Stimulated activated CD4-positive, alpha-beta T cell treated with anti-CD3 and anti-CD28 coated beads, Interleukin-1b, Interleukin-23, amount 100 ng/mL, for 1 hour (primary cell): ENCODE measurements at places on chromosomes 1 and 21.

DNA sequence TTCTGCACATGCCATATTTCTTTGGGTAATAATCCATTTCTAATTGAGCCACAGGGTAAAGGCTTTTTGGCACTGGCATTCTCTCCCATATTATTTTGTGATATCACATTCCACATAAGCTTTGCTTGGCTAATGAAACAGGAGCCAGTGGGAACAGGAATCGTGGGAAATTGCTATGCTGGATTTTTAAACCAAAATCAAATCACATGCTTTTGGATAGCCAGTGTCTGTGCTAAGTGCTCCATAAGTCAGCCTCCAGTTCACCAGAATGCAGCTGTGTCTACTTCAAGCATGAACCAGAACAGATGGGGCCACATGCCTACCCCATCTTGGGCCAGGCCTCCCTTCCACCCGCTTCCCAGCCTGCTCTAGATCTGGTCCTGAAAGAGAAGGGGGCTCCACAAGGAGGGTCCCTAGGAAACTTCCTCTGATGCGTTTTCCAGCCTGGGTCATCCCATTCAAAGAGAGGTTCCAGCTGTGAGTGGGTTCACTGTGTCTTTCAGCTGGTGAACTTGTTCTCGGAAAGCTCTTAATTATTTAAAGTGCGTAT is 131.2 kb upstream of the COA6 start:
- no peak for DNase-seq

GRCh38 chr1:169250022-169250421 is 117.6 kb downstream of the NME7 start:
- no peak for DNase-seq

GRCh38 chr21:41877901-41878830 is 978 bp downstream of the PRDM15 start:
- no peak for DNase-seq

DNA sequence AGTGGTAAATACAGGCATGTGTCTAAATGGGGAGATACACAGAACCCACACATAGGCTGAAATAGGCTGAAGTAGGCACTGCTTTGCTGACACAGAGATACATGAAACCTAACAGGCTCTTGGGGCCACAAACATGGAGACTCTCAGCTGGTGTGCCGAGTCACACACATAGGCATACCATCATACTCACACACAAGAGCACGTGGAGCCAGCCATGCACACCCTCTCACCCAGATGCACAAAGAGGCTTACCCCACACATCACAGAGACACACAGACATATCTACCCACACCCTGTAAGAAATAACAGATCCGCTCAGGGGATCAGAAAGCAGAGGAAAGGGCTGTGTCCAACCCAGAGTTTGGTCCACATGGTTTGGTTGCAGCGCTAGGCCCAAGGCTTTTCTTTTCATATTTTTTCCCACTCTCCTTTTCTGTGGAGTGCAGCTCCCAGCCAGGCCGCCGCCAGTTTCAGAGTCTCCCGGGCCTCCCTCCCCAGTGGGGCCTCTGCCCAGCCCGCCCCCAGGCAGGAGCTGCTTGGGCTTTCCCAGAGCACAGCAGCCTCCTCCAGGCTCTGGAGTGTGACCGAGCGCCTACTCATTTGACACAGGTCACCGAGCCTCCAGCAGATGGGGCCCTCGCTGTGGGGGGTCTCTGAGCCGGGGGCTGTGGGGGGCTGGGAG is 3.9 kb upstream of the POU3F1 start:
- DNase-seq = no peak

DNA sequence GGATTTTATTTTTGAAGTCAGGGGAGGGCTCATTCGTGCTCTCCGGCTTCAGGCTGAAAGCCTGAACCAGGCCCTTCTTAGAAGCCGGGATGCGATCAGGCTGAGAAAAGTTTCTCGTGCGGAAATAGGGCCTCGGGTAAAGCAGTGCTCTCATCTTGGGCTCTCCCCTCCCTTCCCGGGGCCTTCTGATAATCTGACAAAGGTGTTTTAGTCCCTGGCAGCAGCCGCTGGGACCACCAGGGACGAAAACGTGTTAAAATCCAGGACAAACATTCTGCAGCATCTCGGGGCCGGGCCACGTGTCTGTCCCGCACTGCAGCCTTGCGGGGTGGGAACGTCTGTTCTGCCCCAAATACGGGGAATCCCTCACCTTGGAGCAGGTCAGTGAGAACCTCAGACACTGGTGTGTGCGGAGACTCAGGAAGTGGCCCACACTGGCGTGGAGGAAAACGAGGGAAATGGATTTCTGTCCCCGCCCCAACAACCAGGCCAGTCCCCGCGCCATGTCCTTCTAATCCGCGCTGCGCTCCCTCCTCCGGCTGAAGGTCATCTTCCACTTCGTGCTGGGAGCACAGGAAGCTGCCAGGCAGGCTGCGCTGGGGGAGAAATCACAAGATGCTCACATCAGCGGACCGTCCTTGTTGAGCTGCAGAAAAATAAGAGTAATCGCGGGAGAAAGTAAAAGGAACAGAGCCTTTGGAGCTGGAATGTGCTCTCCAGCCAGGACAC is 16.6 kb upstream of the AJAP1 start:
- no peak for DNase-seq

GRCh38 chr1:203368624-203369451 is 17.9 kb upstream of the FMOD start:
- DNase-seq = no peak

- no peak for DNase-seq
Measured at GRCh38 chr1:240091614-240092300, at the start of gene FMN2. Gene FMN2 (plus strand): TSS chr1:240091883. CDS start chr1:240092110, 227 bp downstream.

GRCh38 chr1:167465018-167465417 is 53.3 kb downstream of the CD247 start:
- DNase-seq = no peak

GRCh38 chr21:26909972-26910371 is 56.9 kb downstream of the ADAMTS5 start:
- DNase-seq = no peak

GRCh38 chr1:53249706-53250105 is 11.4 kb upstream of the MAGOH start:
- no peak for DNase-seq

DNA sequence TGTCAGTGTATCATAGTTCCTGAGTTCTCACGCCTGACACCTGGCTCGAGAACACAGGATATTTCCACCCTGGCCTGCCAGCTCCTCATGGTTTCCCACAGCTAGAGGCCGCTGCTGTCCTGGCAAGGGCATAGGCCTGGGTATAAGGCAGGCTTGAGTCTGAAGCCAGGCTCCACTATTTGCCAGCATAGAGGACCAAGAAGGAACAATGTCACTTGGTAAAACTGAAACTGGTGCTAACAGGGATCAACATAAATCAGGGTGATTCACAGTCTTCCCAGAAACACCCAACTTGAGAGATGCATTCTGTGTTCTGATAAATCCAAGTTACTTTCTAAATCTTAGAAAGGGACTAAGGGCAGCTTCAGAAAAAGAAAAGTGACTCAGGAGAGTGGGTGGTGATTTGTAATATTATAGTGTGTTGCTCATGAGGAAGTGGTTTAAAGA is 6.9 kb upstream of the S100A2 start:
- no peak for DNase-seq

DNA sequence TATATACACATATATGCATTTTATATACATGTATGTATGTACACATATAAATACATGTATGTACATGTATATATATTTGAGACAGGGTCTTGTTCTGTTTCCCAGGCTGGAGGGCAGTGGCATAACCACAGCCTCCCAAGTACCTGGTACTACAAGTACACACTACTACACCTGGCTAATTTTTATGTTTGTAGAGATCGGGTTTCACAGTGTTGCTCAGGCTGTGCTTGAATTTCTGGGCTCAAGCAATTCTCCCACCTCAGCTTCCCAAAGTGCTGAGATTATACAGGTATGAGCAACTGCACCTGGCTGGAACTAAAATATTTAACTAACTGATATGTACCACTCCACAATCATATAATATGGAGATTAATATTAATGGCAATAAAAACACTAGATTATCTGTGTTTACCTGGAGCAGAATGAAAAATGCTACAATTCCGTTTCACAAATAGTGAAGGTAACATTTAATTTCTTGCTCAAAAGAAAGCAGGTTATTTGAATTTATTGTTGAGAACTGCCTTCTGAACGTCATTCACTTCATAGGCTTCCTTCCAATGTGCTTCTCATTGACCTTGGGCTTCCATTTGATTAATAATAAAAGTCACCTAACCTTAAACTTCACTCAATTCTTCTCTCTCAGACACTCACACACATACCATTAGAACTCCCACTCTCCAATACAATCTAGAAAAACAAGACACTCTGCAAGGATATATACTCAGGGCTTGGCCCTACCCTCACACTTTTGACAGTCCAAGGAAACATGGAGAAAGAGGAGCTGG is 57.0 kb downstream of the PTGER3 start:
- no peak for DNase-seq

DNA sequence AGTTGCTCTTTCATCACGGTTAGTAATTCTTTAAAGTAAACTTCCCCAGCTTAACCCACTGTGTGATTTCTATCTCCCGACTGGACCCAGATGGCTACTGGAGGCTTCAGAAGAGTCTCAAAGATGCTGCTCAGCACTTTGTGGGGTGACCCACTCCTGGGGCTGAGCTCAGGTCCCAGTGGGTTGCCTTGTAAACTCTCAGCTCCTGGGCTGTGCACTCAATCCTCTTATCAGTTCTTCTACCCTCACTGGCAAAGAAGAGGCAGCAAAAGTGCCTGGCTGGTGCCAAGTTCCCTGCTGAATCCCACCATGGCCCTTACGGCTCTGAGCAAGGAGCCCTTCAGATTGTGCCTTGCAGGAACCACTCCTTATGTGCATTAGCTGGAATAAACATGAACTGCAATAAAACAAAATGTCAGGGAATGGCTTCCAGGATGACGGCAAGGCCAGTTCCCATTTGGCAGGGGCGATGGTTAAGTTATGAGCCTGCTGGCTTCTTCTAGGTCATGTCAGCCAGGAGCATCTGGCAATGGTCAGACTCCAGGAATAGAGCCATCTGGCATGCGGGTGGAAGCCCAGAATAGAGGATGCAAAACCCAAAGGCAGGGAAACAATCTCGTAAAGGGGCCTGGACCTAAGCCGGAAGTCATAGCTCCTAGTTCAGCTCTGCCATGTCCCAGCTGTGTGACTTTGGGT is 6.8 kb downstream of the MYOC start:
- DNase-seq = no peak

GRCh38 chr1:10788592-10789006 is 7.8 kb downstream of the CASZ1 start:
- no peak for DNase-seq

- no peak for DNase-seq
Measured at GRCh38 chr1:182888736-182889531, 49.8 kb downstream of the DHX9 start.

DNA sequence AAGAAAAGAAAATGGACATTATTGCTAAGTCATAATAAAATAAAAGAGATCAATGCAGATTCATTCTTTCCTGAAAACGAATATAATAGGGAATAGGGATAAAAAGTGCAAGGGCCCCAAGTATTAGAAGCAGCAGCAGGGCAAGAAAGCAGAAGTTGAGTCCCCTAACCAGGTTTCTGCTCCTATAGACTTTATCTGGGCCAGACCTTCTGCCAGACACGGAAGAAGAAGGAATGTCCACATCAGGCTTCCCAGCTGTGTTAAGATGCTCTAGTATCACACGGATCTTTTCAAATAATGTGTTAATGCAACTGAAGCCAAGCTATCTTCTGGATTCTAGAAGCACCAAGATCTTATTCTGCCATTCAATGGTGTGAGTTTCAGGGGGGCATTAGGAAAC is 26.9 kb downstream of the CD244 start:
- no peak for DNase-seq

GRCh38 chr1:23417570-23417969 is 7.0 kb downstream of the TCEA3 start:
- no peak for DNase-seq

GRCh38 chr1:15214527-15214926 is 32.5 kb upstream of the FHAD1 start:
- no peak for DNase-seq

- DNase-seq = no peak
Measured at GRCh38 chr1:64038965-64039364, 164.5 kb upstream of the UBE2U start.

GRCh38 chr1:32336963-32337675 is 1.1 kb upstream of the MARCKSL1 start:
- DNase-seq = no peak

- DNase-seq = no peak
Measured at GRCh38 chr1:46400421-46400820, 6.3 kb downstream of the FAAH start.

GRCh38 chr1:178599745-178600144 is 86.8 kb downstream of the TEX35 start:
- DNase-seq = no peak

DNA sequence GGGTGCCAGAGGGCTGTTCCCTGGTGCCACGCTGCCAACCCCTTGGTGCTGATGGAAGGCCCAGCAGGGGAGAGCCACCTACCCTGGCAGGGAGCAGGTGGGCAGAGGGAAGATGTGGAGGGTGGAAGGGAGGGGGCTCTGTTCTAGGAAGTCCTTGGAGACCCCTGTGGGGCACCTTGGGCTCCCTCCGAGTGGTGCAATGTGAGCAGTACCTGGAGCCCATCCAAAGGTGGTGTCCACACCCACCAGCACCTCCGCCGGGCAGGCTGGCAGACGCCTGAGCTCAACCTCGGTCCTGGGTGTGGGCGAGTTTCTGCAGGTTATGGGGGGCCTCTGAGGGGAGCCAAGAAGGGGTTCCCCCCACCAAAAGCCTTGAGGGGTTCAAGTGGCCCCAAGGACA is 11.3 kb upstream of the DNMT3L start:
- DNase-seq = no peak

DNA sequence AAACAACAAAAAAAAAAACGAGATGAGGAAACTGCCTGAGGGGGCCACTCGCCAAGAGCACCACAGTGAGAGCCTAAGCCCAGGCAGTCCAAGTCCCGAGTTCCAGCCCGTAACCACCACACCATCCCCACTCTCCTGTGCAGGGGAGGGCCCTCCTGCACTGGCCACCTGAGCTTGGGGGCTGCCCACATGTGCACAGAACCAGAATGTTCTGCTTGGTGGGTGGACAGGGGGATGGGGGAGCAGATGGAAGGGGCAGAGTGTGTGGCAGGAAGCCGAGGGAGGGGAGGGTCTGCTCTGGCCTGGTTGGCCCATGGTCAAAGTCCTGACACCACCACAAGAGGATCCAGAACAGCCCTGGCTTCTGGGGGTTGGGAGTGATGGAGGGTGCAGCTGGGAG is 17.6 kb downstream of the ADPRS start:
- DNase-seq = no peak

GRCh38 chr1:92329347-92330129 is 30.7 kb downstream of the RPAP2 start:
- DNase-seq = no peak
